ENCODE measurements at places on chromosomes 12 and 14.

DNA sequence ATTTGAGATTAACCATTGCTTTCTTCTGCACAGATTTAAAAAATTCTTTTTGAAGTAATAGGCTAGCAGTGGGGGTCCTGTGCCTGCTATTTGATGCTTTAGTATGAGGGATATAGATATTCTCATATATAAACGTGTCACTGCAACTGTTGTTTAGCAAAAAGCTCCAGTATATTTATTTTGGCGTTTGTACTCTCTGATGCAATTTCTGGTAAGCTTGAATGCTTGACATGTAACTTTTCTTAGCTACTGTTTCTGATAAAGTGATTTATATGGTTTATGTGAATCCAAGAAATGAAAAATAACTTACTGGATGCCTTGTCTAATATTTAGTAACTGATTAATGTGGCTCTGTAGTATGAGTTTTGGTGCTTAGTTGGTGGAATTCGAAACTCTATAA, 77.1 kb downstream of the TTLL5 start:
- DNase-seq = no peak

DNA sequence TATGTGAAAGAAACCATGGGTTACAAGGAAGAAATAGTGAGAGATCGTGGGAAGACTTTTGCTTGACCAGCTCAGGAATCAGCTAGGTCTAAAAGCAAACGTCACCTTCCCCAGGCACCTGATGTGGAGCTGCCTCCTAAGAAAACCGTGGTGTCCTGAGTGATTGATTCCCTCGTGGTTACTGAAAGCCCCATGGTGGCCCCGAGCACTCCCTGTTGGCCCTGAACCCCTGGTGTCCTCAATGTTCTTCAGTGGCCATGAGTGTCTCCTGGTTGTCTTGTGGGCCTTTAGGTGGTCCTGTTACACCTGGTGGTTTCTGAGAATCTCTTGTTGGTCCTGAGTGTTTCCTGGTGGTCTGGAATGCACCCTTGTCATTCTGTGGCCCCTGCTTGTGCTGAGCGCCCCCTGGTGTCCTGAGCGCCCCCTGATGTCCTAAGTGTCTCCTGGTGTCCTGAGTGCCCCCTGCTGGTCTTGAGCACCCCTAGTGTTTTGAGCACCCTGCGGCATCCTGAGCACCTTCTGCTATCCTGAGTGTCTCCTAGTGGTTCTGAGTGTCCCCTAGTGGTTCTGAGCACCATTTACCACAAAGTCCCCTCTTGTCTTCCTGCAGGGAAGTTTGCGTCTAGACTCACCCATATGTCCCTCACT, 518.7 kb downstream of the TMEM121 start:
- peak; percentile 59 for DNase-seq

DNA sequence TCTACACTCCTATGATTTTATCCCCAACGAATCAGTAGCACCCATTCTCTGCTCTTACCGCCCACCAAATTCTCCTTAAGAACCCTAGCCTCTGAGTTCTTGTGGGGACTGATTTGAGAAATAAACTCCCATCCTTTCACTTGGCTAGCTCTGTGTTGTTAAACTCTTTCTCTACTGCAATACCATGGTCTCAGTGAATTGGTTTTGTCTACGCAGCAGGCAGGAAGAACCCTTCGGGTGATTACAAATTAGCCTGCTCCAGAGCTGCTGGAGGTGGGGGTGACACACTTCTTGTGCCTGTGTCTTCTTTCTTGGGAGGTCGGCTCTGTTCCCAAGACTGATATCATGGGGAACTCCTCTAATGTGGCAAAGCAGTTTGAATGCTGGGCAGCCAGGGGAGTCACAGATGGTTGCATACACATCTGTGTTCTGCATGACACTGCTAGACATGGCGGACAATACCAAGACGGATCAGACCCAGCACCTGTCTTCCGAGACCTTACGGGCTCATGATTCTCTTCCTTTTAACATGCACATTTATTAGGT, 1.6 kb upstream of the C1S start:
- DNase-seq = no peak

DNA sequence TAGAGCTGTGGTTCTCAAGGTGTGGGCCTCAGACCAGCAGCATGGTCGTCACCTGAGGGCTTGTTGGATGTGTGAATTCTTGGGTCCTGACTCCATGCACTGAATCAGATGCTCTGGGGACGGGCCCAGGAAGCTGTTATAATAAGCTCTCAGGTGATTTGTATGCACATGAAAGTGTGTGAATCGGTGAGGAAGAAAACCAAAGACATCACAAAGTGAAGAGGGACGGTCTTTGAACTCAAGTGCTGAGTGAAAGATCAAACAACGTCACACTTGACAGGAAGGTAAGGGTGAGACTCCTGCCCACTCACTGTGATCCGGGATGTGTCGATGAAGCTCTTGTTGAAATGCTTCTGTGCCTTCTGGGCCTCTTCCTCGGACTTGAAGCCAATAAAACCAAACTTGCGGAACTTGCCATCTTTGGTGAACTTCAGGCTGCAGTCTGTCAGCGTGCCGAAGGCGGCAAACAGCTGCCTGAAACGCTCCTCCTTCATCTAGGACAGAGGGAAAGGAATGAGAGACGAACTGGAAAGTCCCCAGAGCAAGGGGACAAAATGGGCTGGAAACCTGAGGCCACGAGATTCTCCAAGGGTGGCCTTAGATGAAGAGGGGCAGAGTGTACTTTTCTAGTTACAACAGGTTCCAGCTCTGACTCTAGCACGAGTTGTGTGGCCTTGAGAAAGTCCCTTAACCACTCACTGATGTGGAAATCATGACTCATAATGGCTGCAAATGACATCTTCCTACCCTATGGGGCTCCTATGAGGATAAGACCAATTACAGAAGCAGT, 4.0 kb downstream of the RBM19 start:
- DNase-seq = no peak

DNA sequence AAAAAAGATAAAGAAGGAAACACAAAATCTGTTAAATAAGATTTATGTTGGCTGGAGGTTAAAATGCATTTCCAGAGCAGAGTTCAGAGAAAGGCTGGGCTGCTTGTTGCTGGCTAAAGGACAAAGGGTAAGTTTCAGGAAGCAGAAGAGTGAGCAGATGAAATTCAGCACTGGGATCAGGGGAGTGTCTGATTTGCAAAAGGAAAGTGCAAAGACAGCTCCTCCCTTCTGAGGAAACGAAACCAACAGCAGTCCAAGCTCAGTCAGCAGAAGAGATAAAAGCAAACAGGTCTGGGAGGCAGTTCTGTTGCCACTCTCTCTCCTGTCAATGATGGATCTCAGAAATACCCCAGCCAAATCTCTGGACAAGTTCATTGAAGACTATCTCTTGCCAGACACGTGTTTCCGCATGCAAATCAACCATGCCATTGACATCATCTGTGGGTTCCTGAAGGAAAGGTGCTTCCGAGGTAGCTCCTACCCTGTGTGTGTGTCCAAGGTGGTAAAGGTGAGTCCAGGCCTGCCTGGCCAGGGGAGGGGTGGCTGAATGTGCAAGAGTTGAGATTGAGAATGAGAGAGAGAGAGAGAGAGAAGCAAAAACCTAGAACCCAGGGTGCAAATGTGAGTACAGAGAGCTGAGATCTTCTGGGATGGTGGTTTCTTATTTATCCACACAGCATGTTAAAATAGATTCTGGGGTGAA, at the start of gene OAS1:
TSS of gene OAS1 (plus strand) at position 251 of the 703 bp plus-strand sequence. CDS start at position 329, 78 bp downstream.
- no peak for DNase-seq

DNA sequence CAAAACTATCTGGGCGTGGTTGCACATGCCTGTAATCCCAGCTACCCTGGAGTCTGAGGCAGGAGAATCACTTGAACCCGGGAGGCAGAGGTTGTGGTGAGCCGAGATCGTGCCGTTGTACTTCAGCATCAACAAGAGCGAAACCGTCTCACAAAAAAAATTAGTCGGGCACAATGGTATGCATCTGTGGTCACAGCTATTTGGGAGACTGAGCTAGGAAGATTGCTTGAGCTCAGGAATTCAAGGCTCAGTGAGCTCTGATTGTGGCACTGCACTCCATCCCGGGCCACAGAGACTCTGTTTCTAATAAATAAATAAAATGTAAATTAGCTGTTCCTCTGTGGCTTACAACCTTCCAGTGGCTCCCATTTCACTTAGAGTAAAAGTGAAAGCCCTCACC, 28.0 kb downstream of the RCOR1 start:
- DNase-seq = no peak

DNA sequence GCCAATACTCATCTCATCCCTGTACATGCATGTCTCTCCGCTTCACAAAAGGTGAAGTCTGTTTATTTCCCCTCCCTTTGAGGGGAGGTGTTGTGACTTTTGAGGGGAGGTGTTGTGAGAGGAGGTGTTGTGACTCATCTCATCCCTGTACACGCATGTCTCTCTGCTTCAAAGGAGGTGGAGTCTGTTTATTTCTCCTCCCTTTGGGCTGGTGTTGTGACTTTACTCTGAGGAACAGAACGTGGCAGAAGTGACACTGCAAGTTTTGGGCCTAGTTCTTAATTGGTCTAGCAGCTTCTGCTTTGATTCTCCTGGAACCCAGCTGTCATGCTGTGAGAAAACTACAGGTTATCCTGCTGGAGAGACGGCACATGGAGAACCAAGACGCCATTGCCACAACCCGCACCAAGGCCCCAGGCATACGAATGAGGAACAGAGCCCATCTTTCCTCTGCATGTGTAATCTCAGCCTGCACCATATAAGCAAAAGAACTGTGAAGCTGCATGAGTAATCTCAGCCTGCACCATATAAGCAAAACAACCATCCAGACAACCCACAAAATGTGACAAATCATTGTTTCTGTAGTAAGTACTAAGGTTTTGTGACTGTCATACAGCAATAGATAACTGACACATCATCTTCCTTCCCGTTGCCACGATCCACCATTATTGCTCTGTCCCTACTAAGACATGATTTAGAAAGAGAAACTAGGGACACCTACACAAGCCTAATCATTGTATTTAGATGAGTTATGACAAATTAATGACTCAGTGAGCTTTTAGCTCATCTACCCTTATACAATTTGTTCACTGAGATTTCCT, 30.0 kb downstream of the GALNT4 start:
- no peak for DNase-seq

DNA sequence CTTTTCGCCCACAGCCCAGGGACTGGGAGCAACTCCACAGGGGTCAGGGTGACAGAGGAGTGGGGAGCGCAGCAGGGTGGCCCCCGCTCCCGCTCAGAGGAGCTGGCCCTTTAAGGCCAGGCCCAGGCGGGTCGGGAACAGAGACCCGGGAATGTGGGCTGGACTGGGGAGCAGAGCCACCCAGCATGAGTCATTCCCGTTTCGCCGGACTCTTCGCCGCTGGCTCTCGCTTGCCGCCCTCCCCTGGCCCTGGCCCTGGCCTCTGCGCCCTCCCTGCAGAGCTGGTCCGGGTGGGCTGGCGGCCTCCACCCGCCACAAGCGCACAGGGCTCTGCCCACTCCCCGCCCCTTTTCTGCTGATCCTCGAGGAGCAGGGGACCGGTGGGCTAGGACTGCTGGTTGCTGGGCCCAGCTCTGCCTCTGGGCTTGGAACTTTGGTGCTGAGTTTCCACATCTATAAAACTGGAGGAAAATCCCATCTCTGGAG, 92.8 kb downstream of the NINJ2 start:
- no peak for DNase-seq

- no peak for DNase-seq
Observed at GRCh38 chr14:21749306-21749868, 75.8 kb upstream of the OR4E1 start.

DNA sequence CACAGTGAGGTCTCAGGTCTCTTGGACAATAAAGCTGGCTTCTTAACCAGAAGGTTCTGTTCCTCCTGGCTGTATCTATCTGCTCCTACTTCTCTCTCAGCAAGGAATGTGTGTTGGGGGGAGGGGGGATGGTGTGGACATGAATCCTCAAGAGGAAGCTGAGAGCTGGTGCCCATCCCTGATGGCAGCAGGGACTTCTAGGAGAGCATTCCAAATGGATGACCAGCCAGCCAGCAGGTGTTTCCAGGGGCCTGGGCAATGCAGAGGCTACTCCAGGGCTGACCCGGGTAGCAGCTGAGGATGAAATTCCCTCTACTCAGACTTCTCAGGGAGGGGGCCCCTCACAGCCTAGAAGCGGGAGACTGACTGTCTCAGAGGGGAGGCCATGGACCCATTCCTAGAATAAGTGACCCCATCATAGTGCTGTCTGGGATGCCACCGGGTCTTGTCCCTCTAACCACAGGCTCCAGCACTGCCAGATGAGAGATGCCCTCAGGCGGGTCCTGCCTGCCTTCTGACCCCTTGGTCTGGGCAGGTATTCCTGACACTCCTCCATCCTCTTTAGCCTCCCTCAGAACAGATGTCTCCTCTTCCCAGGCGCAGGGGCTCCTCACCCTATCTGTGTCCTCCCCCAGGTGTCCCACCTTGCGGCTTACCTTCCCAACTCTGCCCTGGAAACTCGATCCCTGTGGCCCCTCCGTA, 1.2 kb downstream of the RAB15 start:
- no peak for DNase-seq

DNA sequence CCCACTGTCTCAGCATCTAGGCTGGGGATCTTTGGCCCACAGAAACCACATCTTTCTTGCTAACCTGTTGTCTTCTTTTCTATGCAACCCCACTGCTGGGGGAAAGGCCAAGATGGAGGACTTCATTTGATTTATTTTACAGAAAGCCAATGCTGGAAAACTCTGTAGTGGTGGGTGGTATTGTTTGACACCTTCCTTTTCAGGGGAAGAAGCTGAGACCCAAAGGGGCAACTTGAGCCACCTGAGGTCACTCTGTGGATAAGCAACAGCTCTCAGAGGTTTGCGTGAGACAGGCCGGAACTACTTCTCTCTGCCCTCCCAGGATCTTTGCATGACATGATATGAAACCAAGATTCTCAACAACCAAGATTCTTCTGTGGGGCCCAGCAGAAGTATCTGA, 645.2 kb downstream of the VRK1 start:
- no peak for DNase-seq

DNA sequence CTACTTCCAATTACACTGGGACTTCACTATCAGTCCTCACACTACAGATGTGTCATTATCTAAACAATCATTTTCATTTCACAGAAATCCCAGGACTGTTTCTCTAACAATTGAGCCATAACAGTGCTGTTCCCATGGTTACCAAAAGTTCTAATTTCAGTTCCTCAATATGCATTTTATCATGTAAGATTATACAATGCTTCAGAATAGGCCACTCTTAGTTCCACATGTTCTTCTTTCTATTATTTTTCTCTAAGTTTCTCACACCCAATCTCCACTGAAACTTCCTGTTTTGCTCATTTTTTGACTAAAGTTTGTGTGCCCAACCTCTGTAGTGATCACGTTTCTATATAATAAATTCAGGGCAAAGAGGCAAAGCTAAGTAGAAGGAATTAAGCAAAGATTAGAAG, 185.8 kb downstream of the DUSP6 start:
- DNase-seq = no peak

DNA sequence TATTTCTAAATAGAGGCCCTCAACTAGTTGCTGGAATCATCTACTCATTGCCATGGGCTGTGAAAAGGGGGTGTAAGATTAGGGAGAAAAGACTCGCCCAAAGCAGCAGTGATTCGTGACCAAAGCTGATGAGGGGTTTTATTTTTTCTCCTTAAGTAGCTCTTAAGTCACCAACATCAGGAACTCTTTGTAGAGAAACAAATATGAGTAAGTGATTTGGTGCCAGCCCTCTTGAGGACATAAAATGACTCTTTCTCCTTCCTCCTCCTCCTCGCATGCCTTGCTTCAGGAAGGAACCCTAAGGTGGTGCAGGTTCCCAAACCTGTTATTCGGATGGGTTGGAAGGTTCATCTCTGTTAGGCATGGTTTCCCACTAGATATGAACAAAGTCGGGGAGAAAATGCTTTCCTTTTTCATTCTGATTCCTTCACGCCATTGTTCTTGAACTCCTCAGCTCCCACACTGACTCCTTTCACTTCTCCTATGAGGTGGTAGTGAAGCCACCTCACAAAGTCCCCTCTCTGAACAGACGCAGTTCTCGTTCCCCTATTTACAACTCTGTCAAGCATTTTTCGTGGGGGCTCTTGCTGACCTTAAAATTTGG, 113.4 kb downstream of the ETV6 start:
- no peak for DNase-seq

- no peak for DNase-seq
Observed at GRCh38 chr12:132888852-132889251, 1.4 kb upstream of the CHFR start.
